Stimulated activated CD8-positive, alpha-beta memory T cell treated with anti-CD3 and anti-CD28 coated beads, Interleukin-7, amount 100 ng/mL, for 1 hour (primary cell): ENCODE measurements at places on chromosomes 3 and 15.

- DNase-seq: no peak
Observed at GRCh38 chr15:100215031-100215842, 126.5 kb downstream of the ADAMTS17 start.

DNA sequence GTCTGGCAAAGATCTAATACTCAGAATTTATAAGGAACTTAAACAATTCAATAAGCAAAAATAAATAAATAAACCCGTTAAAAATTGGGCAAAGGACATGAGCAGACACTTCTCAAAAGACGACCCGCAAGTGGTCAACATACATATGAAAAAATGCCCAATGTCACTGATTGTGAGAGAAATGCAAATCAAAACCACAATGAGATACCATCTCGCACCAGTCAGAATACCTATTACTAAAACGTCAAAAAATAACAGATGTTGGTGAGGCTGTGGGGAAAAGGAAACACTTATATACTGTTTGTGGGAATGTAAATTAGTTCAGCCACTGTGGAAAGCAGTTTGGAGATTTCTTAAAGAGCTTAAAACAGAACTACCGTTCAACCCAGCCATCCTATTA, 188.0 kb upstream of the MRPL3 start:
- no peak for DNase-seq

- DNase-seq: no peak
Observed at GRCh38 chr3:14001136-14001535, 121.3 kb upstream of the WNT7A start.

- DNase-seq: no peak
Observed at GRCh38 chr3:43872901-43873300, 182.2 kb downstream of the ABHD5 start.

- DNase-seq: no peak
Observed at GRCh38 chr3:33039628-33040027, 57.3 kb downstream of the GLB1 start.

GRCh38 chr3:112167758-112168157, 34.7 kb upstream of the GCSAM start:
- no peak for DNase-seq

DNA sequence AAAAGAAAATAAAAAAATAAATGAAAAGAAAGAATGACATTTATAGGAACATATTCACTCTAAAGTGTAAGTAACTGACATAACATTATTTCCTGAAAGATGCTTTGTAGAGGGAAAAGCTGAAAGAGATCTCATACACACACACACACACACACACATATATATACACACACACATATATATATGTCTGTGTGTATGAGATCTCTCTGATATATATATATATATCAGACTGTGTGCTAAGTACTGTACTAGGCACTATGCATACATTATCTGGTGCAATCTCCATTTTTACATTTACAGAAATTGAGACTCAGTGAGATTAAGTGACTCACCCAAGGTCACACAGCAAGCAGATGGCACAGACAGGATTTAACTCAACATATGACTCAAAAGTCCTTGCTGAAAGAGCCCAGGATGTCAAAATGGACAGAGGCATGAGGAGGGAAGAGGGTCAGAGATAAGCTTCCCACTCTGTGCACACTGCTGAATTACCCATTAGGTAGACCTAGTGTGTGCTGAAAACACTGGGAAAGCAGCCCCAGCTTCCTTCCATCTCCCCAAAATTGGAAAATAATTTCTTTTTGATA, 15.0 kb downstream of the BHLHE40 start:
- no peak for DNase-seq

DNA sequence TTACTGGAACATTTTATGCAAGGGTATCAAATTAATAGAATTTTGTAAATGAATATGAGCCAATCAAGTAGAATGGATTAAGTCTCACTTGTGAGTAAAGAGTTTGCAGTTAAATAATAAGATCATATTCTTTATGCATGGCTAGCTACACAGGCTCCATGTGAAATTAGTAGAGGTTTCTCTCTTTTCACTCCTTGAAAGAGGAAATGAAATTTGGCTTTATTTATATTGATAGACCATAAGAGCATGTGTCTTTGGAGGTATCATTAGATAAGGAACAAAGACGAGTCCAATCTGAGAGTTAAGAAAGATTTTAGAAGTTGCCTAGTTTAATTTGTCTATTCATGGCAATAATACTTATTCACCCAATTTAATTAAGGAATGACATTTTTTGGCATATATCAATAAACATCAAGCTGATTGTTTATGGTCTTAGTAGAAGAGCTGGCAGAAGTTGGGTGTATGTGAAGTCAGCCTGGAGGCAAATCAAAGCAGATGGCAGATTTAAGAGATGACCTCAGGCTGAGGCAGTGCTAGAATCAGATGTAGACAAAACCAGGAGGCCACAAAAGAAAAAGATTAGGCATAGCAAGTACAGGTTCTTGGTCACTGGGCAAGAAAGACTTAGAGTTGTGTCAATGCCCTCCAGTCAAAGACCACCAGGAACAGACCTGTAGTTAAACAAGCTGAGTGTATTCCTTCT, 406.5 kb upstream of the ARHGEF26 start:
- no peak for DNase-seq

DNA sequence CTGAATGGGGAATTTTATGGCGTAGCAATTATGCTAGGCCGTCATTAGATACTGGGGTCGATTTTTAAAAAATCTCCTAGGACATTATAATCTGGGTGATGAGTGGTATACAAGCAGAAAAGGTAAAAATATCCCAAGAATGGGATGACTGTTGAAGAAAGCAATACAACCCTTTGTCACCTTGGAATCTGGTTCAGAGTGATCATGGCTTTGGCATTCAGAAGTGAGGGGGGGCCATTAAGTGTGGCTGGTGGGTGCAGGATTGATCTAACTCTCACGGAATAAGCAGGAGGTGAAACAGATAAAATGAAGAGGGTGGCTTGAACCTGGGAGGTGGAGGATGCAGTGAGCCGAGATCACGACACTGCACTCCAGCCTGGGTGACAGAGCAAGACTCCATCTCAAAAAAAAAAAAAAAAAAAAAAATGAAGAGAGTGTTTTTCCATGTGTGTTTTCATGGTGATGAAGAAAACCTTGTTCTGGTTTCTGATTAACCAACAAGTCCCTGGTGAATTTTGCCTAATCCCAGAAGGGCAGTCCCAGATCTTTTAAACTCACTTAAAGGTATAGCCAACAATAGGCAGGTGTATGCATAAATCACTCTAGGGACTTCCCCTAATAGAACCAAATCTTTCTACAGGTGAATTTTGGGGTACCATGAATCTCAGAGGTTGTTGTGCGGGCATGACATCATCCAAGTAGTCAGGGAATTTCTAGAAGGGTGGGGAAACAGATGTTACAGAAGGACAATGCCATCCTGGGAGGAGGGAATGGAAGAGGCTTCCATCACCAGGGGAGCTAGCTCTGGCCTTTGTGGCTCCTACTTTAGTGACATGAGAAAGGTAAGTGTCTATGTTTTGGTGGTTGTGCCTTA, 3.1 kb upstream of the RAD54L2 start:
- DNase-seq: no peak

DNA sequence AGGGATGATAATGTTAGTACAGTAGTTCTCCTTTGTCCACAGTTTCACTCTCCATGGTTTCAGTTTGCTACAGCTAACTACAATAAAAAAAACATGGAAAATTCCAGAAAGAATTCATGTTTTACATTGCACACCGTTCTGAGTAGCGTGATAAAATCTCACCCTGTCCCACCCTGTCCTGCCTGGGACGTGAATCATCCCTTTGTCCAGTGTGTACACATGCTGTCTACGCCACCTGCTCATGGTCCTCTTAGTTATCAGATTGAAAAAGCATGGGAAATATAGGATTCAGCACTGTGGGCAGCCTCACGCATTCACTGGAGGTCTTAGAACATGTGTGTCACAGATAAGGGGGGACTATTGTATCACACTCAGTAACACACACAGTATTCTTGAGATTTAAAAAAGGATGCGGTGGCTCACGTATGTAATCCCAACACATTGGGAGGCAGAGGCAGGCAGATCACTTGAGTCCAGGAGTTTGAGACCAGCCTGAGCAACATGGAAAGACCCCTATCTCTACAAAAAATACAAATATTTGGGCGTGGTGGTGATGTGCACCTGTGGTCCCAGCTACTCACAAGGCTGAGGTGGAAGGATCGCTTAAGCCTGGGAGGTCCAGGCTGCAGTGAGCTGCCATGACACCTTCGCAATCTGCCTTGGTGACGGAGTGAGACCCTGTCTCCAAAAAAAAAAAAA, 8.7 kb upstream of the FLNB start:
- DNase-seq: no peak

DNA sequence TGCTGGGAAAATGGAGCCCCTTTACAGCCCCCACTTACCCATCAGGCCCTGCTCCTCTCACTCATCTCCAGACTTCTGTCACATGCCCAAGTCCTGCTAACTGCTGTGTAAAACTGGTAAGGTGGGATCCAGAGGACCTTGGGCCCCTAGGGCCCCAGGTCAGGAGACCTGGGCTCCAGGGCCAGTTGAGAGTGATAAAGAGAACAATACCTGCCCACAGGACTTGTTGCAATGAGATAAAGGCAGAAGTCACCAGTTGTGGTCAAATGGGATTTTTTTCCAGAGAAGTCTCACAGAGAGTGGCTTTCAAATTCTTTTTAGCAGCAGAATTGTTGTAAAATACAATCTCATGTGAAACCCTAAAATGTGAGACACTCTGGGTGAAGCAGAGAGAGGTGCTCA, 753 bp downstream of the FURIN start:
- DNase-seq: no peak

- DNase-seq: no peak
Observed at GRCh38 chr3:128485282-128486204, 7.5 kb downstream of the GATA2 start.

- DNase-seq: no peak
Observed at GRCh38 chr15:64478863-64479262, 18.5 kb downstream of the ZNF609 start.

DNA sequence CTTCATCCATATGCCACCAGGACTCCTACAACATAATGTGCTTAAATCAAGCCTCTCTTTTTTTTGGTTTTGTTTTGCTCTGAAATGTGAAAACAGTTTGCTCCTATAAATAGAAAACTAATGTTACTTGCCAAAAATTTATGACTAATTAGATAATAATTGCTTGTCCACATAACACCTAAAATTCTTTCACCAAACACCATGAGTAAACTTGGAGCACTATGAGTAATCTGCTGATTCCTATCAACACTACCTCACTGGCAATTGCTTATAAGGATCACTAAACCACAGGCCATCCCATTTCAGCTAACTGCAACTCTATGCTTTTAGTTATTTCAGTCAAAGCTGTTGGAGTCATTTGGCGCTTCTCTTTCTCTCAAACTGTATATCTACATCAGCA, 252.7 kb downstream of the EPHA3 start:
- no peak for DNase-seq

DNA sequence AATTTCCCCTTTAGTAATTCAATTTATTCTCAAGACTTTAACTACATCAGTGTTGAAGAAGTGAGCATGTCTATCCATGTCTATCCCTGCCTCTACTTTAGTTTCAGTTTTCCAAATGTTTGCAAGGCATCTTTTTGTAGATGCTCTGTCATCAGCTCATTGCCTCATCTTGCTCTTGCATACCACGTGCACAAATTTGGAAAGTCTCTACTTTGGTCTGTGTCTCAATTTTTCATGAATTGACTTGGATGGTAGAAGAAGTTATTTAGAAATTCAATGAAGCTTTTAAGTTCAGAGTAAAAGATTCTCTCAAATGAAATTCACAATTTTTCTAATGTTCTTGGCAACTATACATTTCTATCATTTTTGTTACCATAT, 55.3 kb downstream of the CLDN1 start:
- no peak for DNase-seq

DNA sequence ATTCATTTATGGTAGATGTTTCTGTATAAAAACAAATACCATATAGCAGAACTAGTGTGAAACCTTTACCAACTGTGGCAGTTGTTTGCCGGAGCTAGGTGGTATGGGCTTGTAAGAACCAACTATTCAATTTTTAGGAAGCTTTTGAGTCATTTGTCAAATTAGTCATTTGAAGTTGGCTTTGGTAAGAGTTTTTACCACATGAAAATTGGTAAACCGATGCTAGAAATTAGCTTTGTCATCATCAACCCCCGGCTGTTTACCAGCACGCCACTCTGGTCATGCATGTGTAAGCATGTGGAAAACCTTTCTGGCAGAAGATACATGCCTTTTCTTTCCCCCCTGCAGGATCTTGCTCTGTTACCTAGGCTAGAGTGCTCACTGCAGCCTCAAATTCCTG, 63.3 kb downstream of the IL1RAP start:
- no peak for DNase-seq

DNA sequence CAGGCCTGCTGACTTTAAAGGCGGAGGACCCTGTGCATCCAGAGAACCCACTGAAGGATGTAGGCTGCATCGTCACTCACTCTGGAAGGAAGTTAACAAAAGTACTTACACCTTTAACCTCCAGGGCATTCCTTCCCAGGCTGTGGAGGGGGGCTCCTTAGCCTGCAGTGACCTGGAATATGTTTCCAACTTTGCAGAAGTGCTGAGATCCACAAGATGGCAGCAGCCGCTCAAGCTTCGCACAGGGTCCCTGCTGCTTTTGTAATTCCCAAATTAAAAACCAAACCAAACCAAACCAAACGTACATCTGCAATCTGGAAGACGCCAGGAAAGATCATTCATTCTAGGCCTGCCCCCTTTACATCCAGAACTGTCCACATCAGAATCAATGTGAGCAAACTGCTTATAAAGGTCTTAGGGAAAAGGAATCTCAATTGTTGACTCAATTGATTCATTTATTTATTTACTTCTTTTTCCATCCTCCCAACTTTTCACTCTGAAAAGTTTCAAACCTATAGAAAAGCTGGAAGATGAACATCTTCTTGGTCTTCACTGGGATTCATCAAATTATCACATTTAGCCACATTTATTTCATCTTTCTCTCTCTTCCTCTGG, 70.5 kb upstream of the KLHL25 start:
- DNase-seq: no peak

- DNase-seq: no peak
Observed at GRCh38 chr3:117128133-117128532, 418.6 kb downstream of the TUSC7 start.

- no peak for DNase-seq
Observed at GRCh38 chr3:70565861-70566260, 253.4 kb upstream of the MDFIC2 start.

DNA sequence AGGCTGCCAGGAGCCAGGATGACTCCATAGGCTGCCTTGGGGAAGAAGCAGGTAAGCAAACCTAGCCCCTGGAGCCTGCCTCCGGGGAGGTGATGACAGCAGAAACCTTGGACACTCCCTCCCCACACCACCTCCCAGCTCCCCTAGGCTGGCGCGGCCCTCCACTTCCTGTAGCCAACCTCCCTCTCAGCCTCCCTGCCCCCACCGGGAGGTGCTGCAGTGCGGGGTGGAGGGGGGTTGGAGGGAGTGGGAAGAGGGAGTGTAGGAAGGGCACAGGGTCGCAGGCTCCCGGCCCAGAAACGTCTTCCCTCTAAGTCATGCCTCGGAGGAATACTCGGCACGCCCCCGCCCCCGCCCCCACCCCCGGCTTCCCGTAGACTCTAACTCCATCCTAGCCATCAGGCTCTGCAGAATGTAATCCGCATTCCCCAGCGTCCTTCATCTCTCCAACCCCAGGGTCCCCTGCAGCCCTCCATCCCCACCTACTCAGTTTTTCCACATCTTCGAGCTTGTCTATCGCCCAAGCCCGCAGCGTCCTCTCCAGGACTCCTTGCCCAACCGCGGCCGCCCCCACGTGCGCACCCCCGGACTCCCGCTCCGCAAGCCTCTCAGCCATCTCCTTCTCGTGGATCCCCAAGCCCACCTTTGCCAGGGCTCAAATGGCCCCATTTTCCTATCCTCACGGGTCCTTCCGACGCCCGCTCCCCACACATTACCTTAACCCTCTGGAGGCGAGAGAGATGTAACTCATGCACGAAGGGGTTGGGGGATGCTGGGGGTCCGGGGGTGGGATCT, 528 bp downstream of the LPCAT4 start:
- no peak for DNase-seq
